Activated naive CD8-positive, alpha-beta T cell treated with anti-CD3 and anti-CD28 coated beads for 36 hours (primary cell): ENCODE measurements at places on chromosomes 11 and 22.

GRCh38 chr11:62472063-62472884, 53.4 kb downstream of the SCGB1A1 start:
- DNase-seq, result no peak

DNA sequence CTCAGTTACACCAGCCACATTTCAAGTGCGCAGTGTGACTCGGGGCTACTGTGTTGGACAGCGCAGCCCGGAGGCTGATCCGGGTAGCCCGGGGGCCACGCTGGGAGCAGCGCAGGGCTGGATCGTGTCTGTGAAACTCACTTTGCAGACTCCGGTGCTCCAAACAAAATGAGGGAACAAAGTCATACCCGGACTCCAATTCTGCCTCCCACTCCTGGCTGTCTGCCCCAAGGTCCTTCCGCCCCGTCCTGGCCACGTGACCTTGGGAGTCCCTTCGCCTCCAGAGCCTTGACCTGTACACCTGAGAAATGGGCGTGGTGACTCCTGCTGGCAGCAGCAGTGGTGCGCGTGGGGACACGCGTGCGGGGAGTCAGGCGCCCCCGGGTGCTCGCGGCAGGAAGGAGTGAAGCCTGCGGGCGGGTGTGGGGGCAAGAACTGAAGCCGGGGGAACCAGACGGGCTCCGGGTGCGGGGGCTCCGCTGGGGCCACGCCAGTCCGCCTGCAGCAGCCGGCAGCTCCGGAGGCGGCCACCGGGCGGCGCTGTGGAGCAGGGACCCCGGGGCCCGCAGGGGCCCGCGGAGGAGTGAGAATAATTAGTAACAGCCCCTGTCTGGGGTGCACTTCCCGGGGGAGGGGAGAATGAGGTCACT, 42.4 kb downstream of the KCNJ4 start:
- peak; percentile 68 for DNase-seq

DNA sequence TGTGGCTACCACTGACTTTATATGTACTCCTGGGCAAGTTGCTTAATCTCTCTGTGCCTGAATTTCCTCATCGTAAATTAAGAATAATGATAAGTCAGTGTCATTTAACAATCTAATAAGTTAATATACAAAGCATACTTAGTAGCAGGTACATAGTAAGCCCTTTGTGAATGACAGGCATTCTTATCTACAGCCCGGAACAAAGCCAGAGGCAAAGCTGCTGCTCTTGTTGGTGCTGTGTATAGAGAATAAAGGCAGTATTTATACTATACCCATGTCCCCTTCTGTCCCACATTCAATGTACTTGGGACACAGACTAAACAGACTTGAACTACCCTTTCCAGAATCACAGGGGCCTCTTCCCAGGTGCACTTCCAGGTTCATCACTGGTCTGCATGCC, 229.7 kb upstream of the NCAM1 start:
- DNase-seq, result no peak

DNA sequence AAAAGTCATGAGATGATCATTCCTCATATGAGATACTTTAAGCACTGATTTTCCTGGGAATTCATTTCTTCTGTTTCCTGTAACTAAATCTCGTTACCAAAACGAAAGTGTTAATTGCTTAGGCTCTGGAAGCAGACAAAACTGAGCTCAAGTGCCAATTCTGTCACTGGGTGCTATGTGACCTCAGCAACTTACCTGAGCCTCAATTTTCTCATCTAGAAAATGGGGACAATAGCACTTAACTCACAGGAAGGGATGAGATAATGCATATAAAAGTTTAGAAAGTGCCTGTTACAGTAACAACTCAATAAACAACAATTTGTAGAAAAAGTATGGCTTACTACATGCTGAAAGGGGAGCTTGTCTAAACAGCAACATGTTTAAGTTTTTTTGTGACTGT, 170.2 kb upstream of the MTMR2 start:
- DNase-seq, result no peak
